NCI-H1930 (cell line): ENCODE measurements at places on chromosomes 11 and 22.
A peak's percentile ranks its signal among the peaks of the same experiment; 100 is the strongest.

DNA sequence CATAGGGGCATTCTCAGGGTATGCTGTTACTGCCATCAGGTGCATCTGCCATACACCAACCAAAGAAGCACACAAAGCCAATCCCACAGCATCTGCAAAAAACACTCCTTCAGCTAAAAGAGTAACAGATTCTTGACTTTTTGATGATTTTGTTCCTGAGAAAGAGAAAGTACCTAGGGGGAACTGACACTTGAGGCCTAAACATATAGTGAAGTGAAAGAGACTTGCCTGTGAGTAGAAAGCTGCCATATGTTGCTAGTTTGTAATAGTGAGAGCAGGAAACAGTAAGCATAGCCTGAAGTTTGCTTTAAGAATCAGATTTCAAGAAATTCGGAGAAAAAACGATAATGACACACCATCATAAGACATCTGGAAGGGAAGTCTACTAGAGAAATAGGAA lies 97.9 kb upstream of the CTSC start:
- no peak for DNase-seq

GRCh38 chr11:134343646-134344045 lies 11.9 kb downstream of the GLB1L2 start:
- no peak for DNase-seq

DNA sequence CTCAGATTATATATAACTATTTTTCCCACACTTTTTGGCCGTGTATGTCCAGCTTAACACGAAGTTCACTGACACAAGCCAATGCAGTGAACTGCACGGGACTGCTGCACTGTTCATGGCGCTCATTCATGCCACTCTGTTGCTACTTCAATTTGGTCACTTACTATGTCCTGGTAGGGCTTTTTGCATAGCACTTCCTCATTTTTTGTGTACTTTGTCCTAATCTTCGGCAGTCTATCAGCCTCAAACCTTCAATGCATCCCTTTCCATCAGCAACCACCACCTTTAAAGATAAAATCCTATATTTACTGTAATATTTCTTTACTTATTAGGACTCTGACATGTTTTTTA lies 18.7 kb upstream of the ARHGAP32 start:
- DNase-seq = no peak

DNA sequence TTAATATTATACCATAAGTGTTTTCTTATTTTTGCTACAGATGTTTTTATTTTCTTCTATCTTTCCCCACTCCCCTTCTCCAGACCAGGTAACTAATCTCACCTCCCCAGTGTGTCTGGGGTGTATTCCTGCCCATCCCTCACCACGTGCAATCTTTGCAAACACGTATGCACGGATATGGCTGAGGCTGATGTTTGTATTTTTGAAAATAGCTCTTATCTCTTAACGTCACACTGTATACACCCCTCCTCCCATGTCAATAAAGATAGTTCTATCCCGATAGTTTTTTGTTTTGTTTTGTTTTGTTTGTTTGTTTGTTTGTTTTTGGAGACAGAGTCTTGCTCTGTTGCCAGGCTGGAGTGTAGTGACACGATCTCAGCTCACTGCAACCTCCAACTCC lies 127.5 kb downstream of the FBXO7 start:
- DNase-seq = no peak

DNA sequence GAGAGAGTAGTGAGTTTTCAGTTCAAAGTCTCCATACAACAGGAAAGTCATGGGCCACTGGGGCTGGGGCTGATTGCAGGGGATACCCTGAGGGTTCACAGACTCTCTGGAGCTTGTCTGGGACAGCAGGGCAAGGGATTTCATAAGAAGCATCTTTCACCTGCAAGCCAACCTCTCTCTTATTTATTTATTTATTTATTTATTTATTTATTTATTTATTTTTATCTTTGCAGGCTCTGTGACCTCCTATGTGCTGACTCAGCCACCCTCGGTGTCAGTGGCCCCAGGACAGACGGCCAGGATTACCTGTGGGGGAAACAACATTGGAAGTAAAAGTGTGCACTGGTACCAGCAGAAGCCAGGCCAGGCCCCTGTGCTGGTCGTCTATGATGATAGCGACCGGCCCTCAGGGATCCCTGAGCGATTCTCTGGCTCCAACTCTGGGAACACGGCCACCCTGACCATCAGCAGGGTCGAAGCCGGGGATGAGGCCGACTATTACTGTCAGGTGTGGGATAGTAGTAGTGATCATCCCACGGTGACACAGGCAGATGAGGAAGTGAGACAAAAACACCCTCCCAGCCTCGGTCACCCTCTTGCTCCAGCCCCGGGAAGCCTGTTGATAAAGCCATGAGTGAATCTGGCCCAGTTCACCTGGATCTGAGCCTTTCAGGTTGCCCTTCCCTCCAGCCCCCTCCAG lies 68.4 kb downstream of the GGTLC2 start:
- DNase-seq = no peak

DNA sequence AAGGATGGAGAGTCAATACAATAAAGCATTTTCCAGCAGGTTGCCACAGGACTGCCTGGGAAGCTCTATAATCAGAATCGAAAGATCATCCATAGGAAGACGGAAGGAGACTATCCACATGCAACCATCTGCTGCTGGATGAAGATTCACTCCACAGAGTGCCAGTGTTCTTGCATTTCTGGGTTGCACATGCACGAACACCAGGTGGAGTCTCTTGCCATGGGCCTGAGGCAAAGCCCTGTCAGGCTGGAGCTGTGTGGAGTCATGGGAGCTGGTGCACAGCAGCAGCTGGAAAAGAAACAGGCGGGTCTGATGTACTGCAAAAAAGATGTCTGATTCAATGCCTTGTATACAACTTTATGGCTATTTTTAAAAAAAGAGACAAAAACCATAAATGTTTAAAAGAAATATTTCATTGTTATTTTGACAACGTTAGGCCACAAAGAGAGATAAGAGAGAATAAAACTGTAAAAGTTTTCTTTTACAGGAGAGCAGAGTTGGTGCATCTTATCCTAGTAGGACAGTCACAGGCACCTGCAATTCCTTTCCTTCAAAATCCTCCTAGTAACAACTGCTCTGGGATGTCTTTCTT lies 12.9 kb upstream of the FAT3 start:
- peak; percentile 22 for DNase-seq

- no peak for DNase-seq
Measured at GRCh38 chr11:47916361-47916841, 64.0 kb upstream of the PTPRJ start.

DNA sequence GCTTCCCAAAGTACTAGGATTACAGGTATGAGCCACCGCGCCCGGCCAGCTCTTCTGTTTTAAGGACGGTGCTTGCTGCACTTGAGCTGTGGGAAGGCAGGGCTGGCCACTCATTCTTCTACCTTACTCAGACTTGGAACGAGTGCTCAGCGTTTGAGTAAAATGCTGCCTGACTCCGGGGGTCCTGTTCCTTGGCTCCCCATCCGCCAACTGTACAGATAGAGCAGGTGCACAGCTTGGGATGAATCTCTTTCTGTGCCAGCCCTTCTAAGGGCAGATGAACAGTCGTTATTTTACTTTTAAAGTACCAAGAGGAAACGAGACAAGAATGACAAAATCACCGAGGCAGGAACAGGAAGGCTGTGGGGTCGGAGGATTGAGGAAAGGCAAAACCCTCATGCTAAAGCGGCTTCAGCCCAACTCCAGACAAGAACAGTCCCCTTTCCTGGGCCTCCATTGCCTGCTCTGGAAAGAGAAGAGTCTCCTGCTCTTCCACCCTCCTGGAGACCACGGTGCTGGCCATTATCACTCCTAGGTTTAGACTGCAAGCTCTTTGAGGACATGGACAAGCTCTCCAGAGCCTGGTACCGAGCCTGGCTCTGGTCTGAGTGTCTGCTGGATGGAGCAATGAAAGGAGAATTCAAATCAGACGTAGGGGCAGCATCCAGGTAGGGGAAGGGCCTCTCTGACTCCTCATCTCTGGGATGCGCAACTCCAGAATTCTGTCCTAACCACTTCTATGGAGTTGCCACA lies 1.1 kb upstream of the SUN2 start:
- no peak for DNase-seq

DNA sequence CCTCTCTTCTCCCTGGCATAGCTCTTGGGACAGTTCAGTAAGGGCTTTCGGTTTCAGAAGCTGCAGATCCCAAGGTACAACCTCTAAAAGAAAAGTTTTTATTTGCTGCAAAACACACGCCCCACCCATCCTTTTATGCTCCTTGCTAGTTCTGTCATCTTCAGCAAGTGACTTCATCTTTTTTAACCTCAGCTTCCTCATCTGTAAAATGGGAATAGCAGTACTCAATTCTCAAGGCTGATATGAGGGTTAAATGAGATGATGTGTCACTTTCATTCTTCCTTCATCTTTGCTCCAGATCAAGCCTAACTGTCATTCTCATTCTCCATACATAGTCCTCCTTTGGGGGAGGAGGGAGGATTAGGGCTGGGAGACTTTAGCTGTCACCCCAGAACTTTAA lies 90.0 kb upstream of the ALX4 start:
- no peak for DNase-seq

GRCh38 chr11:74459584-74459983 lies 7.8 kb downstream of the KCNE3 start:
- no peak for DNase-seq

GRCh38 chr11:73991471-73992006 lies 8.9 kb upstream of the UCP2 start:
- DNase-seq = no peak

DNA sequence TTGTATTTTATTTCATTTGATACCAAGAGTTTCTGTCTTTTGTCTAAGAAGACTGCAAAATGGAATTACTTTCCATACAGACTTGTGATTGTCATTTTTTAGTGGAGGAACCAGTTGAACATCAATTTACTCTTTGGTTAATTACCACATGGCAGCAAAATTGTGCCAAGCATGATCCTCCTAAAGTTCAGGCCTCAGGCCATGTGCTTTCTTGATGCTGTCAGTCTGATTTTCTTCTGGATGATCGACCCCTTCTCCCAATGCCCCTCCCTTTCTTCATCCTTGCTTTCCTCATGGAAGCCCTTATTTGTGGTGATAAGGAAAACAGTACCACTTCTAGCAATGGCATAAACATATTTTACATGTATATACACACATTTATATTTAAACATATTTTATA lies 76.2 kb downstream of the SVIP start:
- no peak for DNase-seq

DNA sequence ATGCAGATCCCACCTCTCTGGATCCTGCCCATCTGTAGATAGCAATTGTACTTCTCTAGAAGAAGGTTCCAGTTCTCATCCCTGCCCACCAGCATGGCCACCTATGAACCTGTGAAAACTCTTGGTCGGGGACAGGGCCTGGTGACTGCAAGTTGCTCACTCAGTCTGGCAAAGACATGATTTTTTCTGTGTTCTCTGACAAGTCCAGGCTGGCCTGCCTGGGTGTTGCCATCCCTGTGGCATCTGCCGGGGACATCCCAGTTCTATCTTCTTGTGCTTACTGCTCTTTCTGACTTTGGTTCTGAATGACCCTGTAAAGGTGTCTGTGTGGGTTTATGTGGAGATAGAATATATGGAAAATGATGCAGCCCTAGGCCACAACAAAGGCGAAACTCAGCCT lies 545.8 kb downstream of the INSC start:
- DNase-seq = no peak

- DNase-seq = no peak
Measured at GRCh38 chr11:36427079-36427478, 83.0 kb downstream of the TRAF6 start.

GRCh38 chr22:17733466-17733865 lies 40.8 kb downstream of the BID start:
- no peak for DNase-seq

DNA sequence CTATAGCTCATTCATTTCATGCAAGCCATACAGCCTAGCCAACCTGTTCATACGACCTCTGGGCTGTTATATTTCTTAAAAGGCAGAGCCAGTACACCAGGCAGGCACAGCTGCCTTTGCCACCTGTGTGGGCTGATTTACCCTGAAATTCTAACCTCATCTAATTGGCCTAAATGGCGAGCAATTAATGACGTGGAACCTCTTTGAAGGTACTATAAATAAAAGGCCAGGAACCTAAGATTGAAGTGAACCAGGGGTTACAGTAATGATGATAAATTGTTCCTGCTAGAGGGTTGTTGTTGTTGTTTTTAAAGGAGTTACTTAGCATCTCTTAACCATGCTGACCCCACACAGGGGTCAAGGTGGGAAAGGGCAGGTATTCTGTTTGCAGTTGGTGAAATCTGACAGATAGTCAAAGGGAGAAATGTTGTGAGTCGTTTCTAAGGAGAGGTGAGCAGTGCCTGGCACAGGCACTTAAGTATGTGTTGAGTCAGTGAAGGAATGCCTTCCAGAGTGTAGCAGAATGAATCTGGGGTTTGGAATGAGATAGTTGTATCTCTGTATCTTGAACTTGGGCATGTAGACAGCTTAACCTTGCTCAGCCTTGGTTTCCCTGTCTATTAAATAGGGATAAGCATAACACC lies 213.5 kb upstream of the NAV2 start:
- DNase-seq = no peak

DNA sequence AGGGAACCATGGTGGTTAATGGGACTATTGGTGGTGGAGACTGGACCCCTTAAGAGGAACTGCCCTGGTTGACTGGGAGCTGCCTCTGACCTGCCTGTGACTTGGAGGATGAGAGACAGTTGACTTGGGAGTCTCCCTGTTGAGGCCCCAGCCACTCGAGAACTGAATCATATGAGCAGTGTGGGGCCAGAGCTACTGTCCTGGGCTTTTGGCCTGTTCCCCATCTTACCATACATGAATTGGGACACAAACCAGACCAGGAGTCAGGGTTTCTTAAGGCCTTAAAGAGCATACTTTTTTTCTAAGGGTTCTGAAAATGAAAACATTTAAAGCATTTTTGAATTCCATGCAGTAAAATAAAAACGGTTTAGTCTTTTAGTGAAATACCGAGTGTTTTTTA lies 92.8 kb downstream of the TEAD1 start:
- no peak for DNase-seq

DNA sequence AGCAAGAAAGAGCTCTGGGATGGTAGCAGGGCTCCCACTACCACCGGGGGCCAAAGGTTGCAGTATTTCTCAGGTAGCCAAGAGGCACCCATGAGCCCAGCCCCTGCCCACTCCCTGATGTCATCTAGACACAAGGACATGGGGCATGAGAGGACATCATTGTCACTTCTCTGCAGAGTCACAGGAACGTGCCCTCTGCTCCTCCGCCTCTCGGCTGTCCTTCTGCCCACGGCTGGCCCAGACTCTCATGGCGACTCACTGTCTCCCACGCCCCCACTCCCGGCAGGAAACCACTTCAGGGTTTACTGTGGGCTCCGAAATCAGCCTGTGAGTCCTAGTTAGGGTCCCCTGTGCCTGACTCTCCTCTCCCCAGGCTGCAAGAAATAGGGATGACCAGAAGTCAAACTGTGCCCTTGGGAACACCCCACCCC lies 1.8 kb upstream of the GAL start:
- no peak for DNase-seq

GRCh38 chr11:35344681-35345574 lies 74.4 kb downstream of the SLC1A2 start:
- no peak for DNase-seq

GRCh38 chr11:85276332-85276731 lies 350.8 kb downstream of the DLG2 start:
- no peak for DNase-seq

GRCh38 chr11:19441752-19442553 lies 201.2 kb upstream of the E2F8 start:
- DNase-seq = no peak

- peak; percentile 90 for DNase-seq
Measured at GRCh38 chr11:17384002-17384511, 4.4 kb downstream of the KCNJ11 start.
